ENCODE measurements at places on chromosomes 2 and 18.
A peak's percentile ranks its signal among the peaks of the same experiment; 100 is the strongest.

DNA sequence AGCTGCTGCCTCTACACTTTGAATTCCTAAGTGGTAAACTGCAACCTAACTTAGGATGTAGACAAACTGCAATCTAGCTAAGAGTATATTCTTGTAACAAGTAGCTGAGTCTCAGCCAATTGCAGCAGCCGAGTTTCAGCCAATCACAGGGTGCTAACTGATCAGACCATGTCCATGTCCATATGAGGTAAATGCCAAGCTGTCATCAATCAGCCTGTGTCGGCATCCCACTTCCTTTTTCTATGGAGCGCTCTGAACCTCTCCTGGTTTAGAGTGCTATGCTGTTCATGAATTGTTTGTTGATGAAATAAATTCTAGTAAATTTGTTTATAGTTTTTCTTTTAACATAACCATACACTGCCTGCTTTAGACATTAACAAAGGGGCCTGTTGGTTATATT lies 408.8 kb downstream of the NBAS start:
- DNase-seq, result no peak

DNA sequence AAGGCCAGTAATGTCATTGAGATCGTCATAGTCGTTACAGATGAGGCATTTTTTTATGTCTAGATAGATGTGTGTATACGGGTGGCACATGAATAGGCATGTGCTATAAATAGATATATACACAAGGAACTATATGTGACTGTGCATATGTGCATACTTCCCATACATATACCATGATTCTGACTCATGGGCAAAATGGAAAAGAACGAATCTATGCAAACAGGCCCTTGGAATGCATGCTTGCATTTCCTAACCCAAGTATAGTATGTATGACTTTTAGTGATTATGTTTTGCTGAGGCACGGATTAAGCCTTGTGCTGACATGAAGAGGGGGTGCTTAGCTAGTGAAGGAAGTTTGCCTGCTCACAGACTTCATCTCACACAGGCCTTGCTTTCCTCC lies 111.7 kb downstream of the BCL11A start:
- no peak for DNase-seq

DNA sequence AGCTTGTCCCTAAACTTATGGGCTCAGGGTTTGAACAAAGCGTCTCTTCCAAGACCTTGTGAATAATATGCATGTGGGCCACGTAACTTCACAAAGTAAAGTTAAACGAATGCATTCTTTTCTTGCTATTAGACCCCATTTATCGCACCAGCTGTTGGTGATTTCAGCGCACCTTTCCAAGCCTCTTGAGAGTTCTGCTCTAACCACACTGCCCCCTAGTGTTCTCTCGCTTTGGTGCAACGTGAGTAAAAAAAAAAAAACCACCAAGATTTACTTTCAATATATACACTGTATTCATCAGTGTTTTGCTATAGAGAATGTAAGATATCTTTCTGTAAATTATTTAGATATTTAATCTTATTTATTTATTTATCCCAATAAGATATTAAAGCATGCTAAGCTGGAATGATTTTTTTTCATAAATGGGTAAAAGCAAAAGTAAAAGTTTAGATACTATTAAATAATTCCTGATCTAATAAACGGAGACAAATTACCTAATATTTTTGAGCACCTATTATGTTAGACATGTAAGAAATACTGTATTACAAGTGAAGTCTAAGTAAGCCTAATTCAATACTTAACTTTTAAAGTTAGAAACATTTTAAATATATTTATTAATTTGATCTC lies 459.5 kb downstream of the DLGAP1 start:
- DNase-seq, result peak; percentile 80

DNA sequence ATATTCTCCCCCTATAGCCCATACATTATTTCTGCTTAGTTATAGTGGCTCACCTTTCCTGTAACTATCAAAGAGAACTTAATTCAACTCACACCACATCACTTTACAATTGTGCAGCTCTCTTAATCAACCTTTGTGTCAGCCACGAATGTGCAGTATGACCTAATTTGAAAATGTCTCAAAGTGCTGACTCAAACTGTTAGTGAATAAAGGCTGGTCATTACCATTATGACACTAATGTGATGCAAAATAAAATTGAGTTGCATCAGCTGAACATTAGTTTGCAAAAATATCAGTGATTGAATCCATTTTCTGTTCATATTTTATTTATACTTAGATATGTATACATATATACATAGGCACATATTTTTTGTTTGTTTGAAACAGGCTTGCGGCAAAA lies 251.8 kb downstream of the MEIS1 start:
- no peak for DNase-seq

DNA sequence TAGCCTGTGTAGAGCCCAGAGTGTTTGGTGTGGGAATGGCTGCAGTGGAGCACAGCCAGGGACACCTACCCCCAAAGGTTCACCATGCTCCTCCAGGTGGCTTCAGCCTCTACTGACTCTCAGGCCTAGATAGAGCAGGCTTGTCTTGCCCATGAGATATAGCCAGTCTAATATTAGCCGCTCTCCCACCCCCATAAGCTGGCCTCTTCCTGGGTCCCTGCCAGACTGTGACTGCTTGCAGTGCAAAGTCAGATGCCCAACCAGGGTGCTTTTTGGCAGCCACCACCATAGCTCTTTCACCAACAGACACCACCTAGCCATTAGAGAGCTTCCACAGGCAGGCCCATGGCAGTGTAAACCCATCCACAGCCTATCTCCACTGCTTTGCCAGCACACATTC lies 405.3 kb downstream of the MBD2 start:
- no peak for DNase-seq

GRCh38 chr2:181575024-181575649 lies 81.8 kb downstream of the CERKL start:
- no peak for DNase-seq

- no peak for DNase-seq
Measured at GRCh38 chr2:213036836-213037235, 114.6 kb downstream of the IKZF2 start.

GRCh38 chr18:46518438-46518837 lies 138.6 kb downstream of the LOXHD1 start:
- no peak for DNase-seq

DNA sequence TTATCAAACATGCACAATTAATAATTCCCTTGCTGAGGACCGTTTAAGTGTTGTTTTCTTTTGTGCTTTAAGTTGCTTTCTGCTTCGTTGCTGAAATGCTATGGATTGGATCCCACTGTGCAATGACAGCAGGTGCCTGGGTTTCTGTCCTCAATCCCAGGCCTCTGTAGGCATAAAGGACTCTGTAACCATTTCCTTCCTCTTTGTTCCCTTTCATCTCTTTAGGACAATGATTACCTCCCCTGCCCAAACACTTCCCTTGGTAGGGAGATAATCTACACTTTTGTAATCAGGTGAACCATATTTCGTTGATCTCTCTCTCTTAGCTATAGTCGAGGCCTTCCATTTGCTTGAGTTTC lies 58.6 kb upstream of the LYPD6B start:
- DNase-seq, result no peak

GRCh38 chr2:97957432-97958183 lies 38.1 kb downstream of the TMEM131 start:
- no peak for DNase-seq

- peak; percentile 62 for DNase-seq
Measured at GRCh38 chr2:230219419-230220331, at the start of gene SP110. Gene SP110, minus strand, starts transcription at chr2:230219984. Its CDS starts 3,057 bp downstream, at chr2:230216927.

DNA sequence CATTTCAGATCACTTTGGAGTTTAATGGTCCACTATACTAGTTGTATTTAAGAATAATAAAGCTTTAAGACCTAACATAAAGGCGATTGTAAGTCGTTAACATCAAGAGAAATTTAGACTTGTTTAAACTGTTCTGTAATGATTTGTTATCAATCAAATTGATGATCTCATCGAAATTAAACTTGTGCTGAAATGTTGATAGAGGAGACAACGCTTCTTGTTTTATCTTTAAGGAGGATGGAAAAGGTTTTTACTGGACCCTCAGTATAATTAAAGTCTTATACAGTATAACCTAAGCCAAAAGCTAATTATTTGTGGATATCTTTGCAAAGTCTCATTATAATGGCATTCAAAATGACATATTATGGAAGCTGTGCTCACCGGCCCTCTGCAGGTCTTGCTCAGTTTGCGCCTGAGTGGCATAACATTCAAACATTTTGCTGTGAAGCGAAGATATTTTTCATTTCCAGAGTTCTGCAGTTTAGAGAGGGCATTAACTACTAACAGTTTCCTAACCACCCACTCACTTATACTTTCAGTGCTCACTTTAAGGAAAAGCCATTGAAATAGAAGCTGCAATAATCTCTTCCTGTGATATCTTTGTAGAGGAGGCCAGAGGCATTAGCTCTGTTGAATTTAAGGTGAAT lies 1.4 kb upstream of the SERTAD2 start:
- DNase-seq, result no peak

GRCh38 chr18:39272230-39272629 lies 1706.6 kb upstream of the CELF4 start:
- DNase-seq, result no peak

DNA sequence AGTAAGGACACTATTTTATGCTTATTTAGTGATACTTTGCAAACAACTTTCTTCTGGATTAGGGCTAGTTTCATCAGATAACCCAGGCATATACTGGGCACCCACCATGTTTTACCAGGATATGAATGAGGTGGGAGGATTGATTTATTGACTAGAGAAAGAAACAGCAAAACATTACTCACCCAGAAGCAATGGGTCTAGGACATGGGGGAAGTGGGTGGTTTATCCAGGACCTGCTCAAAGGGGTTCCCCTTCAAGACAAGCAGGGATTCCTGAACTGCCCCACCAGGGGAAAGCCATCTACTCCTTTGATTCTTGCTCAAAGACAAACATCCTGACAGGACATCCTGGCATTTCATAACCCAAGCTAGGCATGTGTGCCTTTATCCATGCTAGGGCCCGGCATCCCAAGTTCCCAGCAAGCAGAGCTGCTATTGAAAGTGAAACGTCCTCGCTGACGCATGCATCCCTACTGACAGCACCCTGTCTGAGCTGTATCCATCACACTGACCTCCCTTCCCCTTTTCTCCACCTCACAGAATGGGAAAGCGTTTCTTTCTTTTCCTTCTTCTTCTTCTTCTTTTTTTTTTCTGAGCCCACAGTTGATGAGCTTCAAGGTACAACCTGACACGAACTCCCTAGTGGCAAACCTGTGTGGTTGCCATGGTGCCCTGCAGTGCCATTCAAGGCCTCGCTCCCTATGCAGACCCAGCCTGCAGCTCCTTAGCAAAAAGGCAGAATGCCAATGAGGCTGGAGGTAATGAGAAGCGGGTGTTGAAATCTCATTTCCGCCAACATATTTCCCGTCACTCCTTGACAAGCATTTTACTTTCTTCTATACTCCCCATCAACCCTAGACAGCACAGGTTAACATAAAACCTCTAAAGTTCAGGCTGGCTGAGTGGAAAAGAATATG lies 70.5 kb downstream of the CLHC1 start:
- DNase-seq, result no peak

DNA sequence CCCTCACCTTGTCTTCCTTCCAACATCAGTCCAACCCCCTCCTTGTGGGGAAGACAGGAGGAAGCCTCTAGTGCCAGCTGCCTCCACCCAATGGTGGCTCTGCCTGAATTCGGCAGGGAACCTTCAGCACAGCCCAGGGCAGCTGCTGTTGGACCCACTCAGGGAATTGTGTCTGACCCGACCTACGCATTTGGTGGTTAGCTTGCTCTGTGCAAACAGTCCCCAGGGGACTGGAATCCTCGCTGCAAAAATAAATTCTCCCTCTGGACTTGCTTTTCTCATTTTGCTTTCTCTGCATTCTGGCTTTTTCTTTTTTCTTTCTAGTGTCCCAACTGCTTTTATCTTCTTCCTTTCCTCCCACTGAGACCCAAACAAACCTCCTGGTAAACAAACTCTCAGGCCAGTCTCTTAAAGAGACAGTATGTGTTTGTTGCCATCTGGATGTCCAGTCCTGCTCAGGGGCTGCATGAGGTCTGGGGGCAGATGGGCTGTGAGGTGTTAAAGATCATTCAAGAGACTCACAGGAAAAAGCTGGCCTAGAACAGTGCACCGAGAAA lies 137.7 kb upstream of the HAAO start:
- no peak for DNase-seq

DNA sequence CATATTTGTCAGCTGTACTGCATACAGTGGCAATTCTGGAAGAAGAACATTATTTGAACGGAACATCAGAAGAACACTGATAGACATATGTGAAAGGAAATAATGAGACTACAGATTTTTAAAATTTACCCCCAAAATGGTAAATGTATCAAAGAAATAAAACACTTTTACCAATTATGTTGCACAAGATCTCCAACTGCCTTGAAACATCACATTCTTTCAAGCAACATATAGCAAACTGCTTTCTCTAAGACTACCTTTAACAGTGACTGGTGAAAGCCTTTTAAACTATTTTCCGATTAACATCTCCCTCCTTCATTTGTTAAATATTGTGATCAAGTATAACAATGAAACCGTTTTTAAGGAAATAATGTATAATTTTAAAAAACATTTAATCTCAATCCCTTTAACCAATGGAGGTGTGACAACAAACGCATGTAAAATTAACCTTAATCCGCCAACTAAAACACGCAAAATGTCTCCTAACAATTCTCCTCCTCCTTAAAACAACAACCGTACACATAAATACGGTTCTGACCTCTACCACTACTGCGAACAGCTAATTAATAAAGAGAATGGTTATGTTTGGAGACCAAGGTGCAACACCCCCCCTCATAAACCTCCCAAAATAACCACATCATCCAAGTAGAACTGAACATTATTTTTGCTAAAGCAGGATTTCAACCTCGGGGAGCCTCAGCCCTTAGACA lies 2.4 kb downstream of the FBXO11 start:
- peak; percentile 42 for DNase-seq

DNA sequence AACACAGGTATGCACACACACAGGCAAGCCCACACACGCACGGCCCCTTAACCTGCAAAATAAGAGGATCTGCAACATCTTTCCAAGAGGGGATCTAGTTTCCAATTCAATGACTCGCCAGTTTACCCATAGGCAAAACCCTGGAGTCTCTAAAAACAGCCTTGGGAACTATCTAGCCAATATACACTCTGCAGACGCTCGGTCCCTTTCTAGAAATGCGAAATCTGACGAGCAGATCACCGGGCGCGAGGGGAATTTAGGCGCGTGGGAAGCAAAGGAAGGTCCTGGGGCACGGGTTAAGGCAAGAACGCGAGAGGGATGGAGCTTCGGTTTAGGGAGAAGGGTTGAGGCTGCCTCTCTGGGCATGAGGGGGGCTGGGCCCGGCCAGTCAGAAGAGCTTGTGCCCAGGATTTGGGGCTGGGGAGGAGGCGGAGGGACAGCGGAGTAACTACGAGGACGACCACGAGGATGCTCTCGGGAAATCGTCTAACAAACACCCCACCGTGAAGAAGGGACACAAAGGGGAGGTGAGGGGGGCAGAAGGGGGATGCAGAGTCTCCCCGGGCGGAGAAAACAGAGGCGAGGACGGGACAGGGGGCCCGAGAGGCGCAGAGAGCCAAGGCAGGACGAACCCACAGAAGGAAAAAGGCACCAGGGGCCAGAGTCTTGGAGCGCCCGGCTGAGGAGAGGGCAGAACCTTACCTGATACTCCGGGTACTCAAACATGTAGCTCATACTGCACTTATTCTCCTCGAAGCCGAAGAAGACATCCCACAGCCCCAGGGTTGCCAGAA lies 542 bp downstream of the PGAP1 start:
- DNase-seq, result peak; percentile 17

All from renal cortex interstitium (tissue), 15 donors.